GM03348 (cell line): ENCODE measurements at places on chromosomes 6 and 20.

DNA sequence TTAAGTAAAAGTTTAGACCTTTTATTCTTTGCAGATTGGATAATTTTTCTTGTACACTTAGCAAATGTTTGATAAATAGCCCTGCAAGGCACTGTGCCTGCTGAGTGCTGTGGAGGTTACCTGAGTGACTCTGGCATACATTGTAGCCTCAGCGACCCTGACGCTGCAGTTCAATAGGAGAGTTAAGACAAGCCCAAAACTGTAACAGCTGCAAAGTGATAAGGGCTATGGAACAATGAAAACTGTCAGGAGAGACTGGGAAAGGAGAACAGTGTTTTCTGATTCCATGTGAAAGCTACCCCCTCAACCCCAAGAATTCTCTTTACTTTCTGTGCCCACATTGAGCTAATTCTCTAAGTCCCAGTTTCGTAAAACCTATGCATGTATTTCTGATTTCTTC lies 22.2 kb downstream of the HIVEP1 start:
- no peak for DNase-seq

GRCh38 chr6:111469543-111469942 lies 13.5 kb downstream of the REV3L start:
- no peak for DNase-seq

- no peak for DNase-seq
These were observed 621.5 kb downstream of the TENT5A start for GRCh38 chr6:81130969-81131368.

DNA sequence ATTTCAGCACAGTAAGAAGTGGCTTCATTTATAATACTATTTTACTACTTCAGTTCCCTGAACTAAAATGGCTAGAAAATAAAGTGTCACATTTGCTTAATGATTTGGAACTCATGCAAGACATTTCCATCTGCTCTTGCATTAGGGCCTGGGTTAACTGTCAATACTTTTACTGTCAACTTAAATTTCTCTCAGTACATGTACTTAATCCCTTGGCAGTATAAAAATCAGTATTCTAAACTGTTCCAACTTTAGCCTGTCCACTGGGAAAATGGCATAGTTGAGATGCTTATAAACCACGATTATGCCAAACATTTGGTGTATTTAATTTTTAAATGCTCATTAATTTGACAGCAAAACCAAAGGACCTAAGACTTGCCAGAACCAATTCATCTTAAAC lies 154.5 kb downstream of the ASCC3 start:
- DNase-seq = peak; percentile 8

DNA sequence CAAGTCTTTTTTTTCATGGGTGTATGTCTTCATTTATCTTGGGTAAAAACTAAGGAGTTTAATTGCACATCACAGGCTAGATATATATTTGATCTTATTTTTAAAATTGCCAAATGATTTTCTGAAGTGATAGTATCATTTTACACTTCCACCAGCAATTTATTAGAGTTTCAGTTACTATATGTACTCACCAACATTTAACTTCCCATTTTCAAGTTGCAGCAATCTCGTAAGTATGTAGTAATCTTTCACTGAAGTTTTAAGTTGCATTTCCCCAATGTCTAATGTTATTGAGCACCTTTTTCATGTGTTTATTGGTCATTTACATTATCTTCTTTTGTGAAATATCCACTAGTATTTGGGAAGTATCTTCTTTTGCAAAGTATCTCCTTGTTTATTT lies 277.4 kb upstream of the CNR1 start:
- DNase-seq = no peak

GRCh38 chr20:12211361-12211760 lies 293.7 kb downstream of the BTBD3 start:
- DNase-seq = no peak
